ENCODE measurements at places on chromosomes 2 and 18.

DNA sequence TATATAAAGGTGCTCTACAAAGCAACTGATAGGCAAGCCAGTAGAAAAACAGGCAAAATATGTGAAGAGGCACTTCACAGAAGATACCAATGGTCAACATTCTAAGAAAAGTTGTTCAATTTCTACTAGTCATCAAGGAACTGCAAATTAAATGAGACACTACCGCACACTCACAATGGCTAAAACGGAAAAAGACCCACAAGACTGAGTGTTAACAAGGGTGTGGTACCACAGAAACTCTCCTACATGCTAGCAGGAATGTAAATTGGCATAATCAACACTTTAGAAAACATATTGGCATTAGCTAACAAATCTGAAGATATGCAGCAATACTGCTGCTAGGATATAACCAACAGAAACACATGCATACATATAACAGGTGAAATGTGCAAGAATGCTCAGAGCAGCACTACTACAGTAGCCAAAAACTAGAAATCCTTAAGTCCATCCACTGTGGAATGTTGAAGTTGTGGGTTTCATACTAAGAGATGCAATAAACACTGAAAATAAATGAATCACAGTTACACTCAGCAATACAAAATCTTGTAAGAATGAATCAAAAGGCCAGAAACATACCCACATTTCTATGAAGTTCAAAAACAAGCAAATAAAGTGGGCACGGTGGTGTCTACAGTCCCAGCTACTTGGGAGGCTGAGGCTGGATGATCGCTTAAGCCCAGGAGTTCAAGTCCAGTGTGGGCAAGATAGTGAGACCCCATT lies 9.2 kb downstream of the RNU4ATAC start:
- no peak for DNase-seq

DNA sequence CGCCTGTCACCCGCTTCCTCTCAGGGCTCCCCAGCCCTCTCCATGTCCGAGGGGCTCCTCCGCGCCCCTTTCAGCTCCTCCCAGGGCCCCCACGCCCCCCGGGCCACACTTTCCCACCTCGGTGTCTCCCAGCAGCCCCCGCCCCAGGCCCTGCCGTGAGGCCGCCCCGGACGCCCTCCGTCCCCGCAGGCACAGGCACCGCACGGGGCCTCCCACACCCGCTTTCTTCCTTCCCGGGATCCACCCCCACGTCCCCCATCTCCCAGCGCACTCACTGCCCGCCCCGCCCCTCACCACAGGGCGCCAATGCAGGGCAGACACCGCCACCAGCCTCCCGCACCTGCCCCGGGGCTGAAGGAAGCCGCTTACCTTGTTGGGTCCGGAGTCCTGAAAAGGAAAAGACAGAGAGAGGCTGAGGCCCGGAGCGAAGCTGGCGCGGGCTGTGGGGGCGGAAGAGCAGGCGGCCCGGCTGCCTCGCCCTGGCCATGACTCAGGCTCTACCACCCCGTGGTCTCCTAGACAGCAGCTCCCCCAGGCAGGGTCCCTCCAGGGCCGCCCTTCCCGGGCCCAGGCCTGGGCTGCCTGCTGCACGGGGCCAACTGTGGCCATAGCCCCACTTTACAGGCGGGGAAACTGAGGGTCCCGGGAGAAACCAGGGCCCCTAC lies 37.7 kb downstream of the KIF1A start:
- no peak for DNase-seq

DNA sequence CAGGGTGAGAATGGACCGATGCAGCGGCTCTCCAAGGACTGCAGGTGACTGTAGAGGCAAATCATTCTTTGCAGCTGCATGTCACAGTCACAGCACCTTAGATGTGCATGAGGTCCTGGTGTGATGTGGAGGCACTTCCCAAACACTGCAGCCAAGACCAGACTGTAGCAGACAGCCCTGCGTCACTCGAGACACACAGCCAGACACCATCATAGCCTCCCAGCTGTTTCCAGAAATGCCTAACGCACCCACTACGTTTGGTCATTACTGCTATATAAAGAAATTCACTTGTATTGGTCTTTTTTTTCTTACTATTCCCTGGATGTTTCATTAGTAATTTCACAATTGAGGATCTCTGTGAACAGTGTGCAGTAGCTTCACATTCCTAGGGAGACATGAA lies 60.9 kb downstream of the SH3YL1 start:
- DNase-seq, result no peak

DNA sequence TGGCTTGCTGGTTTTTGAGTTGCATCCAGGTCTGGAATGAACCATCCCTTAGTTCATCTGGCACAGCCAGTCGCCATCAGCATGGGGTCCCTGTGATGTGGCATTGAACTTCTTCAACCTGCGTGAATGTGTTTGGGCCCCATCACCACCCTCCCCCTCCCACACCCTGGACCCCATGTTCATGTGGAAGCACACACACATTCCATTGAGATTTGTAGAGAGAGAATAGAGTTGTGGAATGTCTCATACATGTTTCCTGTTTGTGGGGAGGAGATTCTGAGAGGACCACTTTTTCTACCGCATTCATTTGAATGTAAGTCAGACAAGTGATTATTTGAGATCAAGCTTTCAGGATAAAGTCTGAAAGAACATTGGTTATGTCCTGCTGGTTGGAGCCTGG lies 117.6 kb upstream of the EML6 start:
- no peak for DNase-seq

DNA sequence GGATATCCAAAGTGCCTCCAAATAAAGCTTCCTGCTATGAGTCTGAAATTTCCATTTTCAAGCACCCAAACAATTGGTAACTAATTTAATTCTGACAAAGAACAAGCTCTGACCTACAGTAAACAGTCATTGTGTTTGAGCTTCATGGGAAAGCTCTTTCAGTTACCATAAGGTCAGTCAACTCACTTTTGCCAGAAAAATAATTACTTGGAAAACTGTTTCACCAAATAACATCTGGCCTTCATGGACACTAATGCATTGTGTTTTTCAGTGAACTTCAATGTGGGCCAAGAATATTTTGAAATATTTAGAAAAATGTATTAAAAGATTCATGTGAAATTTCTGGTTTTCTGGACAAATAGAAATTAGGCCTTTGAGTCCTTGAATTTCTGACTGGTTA lies 369.9 kb downstream of the GALR1 start:
- no peak for DNase-seq

DNA sequence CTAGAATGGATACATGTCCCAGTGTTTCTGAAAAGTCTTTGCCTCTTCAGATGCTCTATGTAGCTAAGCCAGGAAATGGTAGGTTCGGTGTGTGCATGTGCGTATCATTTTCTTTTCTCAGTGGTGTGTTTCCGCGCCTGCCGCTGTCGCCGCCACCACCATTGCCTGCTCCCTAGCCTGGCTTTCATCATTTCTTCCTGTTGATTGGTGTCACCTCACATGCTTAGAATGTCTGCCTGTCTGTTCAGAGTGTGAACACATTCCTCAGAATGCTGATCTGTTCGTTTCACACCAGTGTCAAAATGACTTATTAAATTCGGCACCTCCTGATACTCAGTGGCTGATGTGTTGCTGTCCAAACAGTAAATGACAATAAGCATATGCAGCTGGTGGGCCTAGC lies 255.2 kb upstream of the SPRED2 start:
- DNase-seq, result no peak

GRCh38 chr2:223010641-223011040 lies 41.3 kb upstream of the KCNE4 start:
- DNase-seq, result no peak

DNA sequence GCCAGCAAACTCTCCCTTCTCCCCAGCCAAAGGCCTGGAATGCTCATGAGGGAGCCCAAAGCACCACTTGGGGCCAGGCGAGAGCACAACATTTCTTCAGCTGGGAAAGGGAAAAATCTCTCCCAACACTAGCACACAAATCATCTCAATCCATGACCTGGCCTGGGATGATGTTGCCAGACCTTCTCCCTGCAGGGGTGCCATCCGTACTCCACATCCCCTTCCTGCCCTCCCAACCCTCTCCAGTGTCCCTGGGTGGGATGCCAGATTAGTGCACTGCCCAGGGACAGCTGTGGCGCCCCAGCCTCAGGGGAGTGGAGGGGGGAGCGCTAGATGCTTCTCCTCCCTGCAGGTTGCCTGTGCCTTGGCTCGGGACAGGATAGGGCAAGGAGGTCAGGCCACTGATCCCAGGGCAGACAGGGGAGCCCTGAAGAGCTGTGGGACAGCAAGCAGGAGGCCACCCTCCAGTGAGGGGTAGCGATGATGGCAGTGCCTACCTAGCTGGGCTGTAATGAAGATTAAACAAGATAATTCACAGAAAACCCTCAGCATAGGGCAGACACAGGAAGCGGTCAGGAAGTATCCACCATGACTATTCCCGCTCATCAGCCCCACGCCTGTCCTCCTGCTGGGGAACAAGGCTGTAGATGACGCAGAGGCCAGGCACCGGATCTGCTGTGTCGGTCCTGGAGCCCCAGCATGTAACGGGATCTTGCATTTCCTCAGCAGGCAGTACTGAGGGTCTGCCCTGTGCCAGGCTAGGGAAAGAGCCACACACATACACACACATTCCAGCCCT lies 31.1 kb downstream of the SERTAD2 start:
- no peak for DNase-seq

GRCh38 chr18:37322492-37323035 lies 243.0 kb downstream of the CELF4 start:
- peak; percentile 92 for DNase-seq

DNA sequence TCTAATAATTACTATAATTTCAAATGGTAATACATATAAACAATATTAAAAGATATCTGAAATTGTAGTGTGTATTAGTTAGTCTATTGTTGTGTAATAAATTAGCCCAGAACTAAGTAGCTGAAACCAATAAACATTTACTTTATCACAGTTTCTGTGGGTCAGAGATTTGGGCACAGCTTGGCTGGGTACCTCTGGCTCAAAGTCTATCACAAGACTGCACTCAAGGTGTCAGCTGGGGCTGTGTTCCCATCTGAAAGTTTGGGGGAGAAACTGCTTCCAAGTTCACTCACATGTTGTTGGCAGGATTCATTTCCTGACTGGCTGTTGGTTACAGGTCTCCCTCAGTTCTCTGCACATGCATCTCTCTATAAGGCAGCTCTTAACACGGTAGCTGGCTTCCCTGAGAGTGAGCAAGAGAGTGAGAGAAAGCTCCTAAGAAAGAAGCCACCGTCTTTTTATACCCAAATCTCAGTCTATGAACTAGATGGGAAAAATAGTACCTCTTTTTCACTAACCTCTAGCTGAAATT lies 25.6 kb upstream of the WIPF1 start:
- DNase-seq, result no peak

GRCh38 chr2:239257511-239257937 lies 143.3 kb downstream of the HDAC4 start:
- DNase-seq, result no peak

- no peak for DNase-seq
These were observed 170.6 kb downstream of the SLC8A1 start for GRCh38 chr2:40281021-40281940.

DNA sequence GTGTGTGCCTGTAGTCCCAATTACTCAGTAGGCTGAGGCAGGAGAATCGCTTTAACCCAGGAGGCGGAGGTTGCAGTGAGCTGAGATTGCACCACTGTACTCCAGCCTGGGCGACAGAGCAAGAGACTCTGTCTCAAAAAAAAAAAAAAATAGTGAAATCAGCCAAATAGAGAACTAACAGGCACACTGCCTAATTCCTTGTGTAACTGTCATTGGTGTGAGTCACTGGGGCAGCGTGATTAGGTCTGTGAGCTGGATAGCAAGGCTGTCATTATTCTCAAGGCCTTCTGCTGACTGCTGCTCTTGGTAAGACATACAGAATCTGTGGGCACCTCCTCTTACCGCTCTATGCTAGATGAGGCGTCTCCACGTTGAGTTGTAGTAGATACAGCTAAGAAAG lies 270.3 kb downstream of the NEDD4L start:
- no peak for DNase-seq

GRCh38 chr2:206764673-206765241 lies 371 bp downstream of the MDH1B start:
- DNase-seq, result peak; percentile 19

GRCh38 chr2:239113171-239113570 lies 265.3 kb downstream of the TWIST2 start:
- DNase-seq, result no peak

GRCh38 chr2:3739313-3739712 lies 35.9 kb downstream of the DCDC2C start:
- DNase-seq, result no peak

GRCh38 chr2:176947754-176948153 lies 264.8 kb upstream of the HNRNPA3 start:
- DNase-seq, result no peak

GRCh38 chr18:24582771-24583170 lies 122.3 kb downstream of the HRH4 start:
- DNase-seq, result no peak

DNA sequence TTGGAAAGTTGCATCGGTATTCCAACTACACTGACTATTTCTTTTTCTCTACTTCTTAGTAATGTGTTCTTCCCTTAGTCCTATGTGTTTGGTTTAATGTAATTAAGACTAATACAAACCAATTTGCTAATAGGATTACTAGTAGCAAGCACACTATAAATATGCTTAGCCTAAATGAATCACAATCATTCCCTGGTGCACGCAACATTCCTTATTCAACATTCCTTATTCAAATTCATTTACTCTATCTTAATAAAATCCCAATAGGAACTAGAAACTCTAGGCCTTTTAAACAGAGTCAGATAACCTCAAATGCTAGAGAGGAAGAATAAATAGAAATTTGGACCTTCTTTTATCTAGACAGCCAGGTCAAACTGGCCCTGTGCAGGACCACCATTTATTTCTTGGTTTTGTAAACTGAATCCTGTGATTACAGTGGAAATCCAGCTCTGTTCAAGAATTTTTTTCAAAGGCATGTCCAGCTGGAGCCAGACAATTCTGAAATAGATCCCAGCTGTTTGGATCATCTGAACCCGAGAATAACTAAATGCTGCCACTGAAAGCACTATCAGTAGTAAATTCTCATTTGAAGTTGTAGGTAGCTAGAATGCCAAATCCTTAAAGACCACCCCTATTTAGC lies 103.1 kb downstream of the PPP1R1C start:
- no peak for DNase-seq

DNA sequence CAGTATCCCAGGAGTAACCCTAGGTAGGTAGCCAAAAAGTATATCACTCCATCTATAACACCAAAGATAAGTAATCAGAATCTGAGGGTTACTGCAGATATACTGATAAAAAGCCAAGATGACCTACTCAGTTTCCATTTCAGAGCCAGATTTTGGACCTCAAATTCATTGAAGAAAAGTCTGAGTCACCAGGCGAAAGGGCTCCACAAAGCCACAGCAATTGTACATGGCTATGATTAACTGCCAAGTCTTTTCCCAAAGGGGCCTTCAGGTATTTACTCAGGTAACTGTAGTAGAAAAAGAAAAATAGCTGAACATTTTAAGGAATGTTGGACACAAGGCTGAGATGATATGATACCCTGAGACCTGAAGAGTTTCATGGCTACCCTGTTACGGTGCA lies 75.6 kb upstream of the KCNH7 start:
- DNase-seq, result no peak

DNA sequence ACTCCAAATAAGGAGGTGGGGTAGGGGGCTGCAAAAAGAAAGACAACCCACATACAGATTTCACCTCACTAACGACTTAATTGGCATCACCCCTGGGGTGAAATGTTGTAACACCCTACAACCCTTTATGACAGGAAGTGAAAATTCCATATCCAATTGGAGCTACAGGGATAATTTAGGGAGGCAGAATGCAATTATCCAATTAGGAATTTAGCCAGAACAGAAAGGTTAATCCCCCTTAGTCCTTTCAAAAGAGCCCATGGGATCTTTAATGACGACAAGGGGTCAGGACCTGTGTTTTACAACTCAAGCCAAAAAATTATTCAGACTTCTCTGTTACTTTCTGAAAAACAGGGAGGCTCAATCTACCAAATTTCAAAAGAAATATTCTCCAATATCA lies 1027.1 kb downstream of the TMEM182 start:
- DNase-seq, result no peak

GRCh38 chr18:48391868-48392267 lies 17.3 kb downstream of the ZBTB7C start:
- no peak for DNase-seq
